ENCODE measurements at places on chromosomes 3 and 15.

DNA sequence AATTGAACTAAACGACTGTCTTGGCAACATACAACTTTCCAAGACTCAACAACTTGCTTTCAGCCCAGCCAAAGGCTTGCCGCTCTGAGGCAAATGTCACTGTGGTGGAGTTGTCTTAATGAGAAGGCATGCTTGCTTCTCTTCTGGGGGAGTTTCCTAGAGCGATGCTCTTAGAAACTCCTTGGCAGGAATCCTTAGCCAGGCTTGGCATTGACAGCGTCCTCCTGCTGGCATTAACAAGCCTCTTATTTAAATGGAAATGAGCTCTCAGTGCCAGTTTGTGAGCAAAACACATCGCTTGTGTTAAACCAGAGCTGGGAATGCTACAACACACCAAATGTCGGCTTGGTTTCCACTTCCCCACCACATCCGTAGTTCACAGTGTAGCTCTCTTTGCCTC lies 265.5 kb upstream of the TPRG1 start:
- no peak for DNase-seq

GRCh38 chr15:76526111-76526510 lies 189.5 kb downstream of the ISL2 start:
- DNase-seq, result no peak

DNA sequence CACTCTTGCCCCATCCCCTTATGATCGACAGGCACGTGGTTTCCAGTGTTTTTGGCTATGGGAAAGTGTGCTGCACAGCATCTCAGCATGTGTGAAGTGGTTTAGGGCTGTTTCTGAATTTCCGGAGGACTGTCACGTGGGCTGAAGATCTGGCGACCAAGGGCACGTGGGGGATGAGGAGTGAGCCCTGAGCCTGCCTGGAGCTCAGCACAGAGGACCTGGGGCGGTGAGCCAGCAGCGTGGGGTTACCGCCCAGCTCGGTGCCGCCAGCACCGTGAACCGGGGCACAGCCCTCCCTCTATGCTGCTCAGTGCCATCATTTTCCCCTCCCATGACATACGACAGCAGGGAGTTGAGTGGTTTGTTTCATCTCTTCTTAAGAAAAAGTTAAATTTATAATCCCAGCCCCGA lies 150.2 kb downstream of the DNAJB8 start:
- peak; percentile 35 for DNase-seq

DNA sequence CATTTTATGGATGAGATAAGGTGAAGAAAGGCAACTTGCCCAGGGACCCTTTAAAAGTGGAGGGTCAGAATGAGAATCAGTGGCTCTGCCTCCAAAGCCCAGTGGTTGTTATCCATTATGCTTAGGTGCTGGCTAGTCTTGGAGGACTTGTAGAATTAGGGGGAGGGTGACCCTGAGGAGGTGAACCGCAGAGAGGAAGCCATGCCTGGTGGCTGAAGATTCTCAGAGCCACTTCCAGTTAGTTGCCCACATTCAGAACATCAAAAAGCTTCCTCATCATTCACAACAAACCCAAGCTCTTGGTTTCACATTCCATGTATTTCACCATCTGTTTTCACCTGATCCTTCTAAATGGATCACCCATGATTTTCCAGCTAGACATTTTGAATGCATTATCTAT lies 11.2 kb downstream of the EBLN2 start:
- no peak for DNase-seq

GRCh38 chr15:85330901-85331588 lies 49.4 kb upstream of the AKAP13 start:
- DNase-seq, result peak; percentile 80

- no peak for DNase-seq
These were observed 451.8 kb upstream of the IL12A start for GRCh38 chr3:159536876-159537275.

GRCh38 chr15:85071504-85071903 lies 89.8 kb downstream of the PDE8A start:
- no peak for DNase-seq

GRCh38 chr3:101069901-101070798 lies 76.9 kb upstream of the ABI3BP start:
- DNase-seq, result peak; percentile 72

GRCh38 chr15:59885832-59886231 lies 118.3 kb upstream of the FOXB1 start:
- DNase-seq, result no peak

DNA sequence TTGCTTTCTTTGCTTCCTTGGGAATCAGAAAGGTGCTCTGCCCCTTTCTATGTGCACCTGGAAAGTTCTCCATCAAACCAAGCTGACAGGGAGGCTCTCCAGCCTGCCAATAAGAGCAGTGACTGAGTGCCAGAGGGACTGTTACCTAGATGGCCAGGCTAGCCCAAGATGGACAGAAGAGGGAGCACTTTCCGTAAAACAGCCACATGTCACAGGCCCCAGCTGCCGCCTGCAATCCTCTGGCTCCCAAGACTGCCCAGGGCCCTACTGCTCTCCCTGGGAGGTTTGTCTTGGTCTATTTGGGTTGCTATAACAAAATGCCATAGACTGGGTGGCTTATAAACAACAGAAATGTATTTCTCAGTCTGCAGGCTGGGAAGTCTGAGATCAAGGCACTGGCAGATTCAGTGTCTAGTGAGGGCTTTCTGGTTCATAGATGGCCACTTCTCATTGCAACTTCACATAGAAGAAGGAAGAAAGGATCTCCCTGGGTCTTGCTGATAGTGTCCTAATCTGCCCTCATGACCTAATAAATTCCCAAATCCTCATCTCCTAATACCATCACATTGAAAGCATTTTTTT lies 72.3 kb downstream of the TAMM41 start:
- no peak for DNase-seq

Measured in activated T-cell treated with anti-CD3 and anti-CD28 coated beads, Interleukin-2, amount 50 U/mL, for 72 hours (primary cell).